AG09309 (cell line): ENCODE measurements at places on chromosomes 16 and 17.

- no peak for DNase-seq
Observed at GRCh38 chr16:10558305-10558704, 22.1 kb downstream of the EMP2 start.

DNA sequence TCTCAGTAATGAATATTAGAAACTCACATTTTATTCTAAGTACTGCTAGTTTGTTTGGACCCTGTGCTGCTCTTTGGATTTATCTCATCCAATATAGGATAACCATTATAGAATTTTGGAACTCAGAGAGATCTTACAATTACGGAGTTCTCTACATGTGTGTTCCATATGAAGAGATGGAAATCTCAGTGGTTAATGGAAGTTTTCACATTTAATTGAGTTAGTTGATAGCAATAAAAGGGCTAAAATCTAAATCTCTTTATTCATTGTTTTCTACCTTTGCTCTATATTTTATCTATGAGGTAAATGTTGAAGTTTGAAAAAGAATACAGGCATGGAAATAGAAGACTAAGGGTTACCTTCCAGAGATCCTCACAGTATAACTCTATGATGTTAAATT lies 558.0 kb upstream of the KIF2B start:
- no peak for DNase-seq

GRCh38 chr17:33166472-33166871 lies 126.6 kb downstream of the ASIC2 start:
- no peak for DNase-seq

GRCh38 chr16:12678983-12679382 lies 124.7 kb downstream of the CPPED1 start:
- DNase-seq, result no peak

DNA sequence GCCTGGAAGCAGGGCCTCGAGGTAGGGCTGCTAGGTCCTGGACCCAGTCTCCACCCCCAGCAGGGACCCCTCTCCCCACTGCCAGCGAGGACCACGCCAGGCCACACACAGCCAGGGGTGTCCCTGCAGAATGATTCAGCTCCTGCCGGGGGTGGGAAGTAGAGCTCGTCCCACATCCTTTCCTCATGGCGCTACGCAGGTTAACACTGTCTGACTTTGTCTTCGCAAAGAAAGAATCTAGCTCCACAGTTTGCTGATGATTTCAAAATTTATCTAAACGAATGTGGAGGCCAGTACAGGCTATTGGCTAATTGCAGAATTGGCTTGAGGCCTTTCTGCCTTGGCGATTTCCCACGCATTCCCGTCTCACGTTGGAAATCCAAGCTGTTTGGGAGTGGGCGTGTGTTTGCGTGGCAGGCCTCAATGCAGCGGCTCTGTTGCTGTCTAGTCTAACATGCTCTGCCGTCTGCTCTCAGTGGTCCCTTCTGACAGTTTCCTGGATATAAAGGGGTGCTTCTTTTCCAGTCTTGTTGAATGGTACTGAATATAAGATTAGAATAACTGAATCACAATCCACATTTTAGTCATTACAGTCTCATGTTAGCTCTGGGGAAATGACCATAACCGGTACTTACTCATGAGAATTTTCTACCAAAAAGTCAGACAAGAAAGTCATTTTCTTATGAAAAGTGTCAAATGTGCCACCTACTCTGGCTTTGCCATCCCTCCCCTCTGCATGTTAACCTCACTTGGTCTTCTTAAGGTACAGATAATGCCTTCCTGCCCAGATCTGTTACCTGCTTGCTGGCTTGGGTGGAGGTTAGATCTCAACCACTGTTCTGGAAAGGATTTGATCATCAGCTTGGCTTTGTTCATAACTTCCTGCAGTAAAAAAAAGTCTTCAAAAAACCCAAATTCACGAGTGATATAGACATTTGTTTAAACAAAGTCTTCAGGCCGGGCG lies 252.4 kb downstream of the NTN1 start:
- no peak for DNase-seq

DNA sequence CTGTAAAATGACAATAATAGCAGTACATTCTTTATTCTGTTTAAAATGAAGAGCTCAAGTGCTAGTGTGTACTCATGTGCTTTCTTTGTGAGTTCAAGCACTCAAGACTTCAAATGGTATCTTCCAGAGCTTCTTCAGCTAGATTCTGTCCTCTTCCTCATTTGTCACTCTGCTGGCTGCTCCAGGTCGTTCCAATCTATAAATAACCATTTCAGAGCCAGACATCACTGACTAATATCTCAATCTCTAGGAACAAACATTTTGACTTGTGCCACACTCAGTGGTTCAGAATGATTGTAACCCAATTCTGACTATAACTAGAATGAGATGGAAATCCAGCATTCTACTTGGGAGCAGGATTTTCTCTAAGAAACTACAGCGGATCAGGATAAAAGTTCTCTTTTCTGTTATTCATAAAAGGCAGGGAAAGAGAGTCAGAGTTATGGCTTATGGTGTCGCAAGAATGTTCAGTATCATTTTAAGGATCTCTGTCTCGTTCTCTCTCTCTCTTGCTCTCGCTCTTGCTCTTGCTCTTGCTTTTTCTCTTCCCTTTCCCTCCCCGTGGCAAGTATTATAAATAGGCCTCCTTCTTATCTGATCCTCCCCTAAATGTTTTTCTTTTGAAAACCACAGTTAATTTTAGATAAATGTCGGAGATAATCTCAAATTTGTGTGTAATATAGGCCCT lies 116.3 kb upstream of the MAF start:
- DNase-seq, result no peak

DNA sequence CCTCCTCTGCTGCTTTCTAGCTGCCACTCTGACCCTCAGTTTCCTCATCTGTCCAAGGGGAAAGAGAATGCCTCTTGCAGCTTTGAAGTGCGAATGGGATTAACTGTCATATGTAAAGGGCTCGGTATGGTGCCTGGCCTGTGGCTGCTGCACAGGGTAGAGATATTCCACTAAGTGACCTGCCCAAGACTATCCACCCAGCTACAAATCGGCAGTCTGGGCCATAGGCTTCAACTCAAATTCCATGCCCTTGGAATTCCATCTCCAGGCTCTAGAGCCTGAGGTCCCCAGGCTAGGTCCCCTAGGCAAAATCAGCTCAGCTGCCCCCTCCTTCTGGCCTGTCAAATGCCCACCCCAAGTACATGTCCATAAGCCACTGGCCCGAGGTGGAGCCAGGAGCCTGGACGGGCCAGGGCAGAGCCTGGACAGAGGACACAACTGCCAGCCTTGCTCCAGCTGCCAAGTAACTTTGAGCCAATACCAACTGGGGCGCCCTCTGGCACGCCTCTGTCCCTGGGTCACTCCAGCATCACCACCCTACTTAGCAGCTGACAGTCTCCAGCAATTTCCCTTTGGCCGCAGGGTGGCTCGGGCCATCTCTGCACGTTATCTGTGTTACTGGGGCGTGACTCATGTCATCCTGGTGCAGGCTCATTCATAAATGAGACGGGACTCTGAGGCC lies 57.2 kb downstream of the SDK2 start:
- DNase-seq, result no peak

- DNase-seq, result no peak
Observed at GRCh38 chr17:66126231-66126630, 65.7 kb downstream of the CEP112 start.

GRCh38 chr16:30541502-30542329 lies 7.1 kb upstream of the ZNF747 start:
- no peak for DNase-seq

GRCh38 chr16:30722916-30723315 lies 23.9 kb downstream of the SRCAP start:
- DNase-seq, result no peak

DNA sequence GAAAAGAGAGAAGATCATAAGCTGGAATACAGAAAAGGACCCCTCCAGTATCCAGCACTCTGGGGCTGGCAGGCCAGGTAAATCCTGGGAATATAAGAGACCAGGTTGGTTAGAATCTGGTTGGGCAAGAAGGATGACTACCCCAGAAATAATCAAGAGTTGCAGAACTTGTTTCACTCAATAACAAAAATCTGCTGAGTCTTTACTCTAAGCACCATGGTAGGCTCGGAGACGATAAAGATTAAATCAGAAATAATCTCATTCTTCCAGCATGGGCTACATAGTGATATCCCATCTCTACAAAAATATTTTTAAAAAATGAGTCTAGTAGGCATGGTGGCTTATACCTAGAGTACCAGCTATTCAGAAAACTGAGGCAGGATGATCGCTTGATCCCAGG lies 138.0 kb upstream of the KCNJ16 start:
- DNase-seq, result no peak

DNA sequence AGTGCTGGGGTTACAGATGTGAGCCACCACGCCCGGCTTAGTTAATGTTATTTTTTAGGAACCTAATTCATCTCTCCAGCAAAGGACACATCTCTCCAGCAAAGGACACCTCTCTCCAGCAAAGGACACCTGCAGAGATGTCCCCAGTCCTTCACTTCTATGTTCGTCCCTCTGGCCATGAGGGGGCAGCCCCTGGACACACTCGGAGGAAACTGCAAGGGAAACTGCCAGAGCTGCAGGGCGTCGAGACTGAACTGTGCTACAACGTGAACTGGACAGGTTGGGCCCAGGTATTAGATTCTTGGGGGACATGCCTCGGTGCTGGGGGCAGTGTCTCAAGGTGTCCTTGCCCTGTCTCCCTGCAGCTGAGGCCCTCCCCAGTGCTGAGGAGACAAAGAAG lies 4.7 kb downstream of the PFAS start:
- no peak for DNase-seq

DNA sequence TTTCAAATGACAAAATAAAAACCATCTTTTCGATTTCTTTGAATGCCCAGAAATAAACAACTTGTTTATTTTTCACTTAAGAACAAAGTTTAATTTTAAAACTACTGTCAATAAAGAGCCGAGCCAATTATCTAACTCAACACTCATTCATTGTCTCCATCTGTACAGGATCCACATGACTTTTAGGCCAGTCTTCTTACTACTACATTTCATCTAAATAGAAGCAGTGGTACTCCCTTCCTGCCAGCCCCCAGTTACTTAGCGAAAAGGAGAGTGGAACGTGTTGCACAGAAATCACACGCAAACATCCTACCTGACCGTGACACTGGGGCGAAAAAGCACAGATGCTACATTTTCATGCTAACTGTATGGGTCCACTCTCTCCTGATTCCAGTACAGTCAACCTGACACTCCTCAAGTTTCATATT lies 1.2 kb downstream of the GNA13 start:
- DNase-seq, result no peak

GRCh38 chr17:63528183-63528582 lies 5.0 kb downstream of the KCNH6 start:
- DNase-seq, result no peak

GRCh38 chr16:57624044-57624688 lies 4.3 kb upstream of the ADGRG1 start:
- no peak for DNase-seq

DNA sequence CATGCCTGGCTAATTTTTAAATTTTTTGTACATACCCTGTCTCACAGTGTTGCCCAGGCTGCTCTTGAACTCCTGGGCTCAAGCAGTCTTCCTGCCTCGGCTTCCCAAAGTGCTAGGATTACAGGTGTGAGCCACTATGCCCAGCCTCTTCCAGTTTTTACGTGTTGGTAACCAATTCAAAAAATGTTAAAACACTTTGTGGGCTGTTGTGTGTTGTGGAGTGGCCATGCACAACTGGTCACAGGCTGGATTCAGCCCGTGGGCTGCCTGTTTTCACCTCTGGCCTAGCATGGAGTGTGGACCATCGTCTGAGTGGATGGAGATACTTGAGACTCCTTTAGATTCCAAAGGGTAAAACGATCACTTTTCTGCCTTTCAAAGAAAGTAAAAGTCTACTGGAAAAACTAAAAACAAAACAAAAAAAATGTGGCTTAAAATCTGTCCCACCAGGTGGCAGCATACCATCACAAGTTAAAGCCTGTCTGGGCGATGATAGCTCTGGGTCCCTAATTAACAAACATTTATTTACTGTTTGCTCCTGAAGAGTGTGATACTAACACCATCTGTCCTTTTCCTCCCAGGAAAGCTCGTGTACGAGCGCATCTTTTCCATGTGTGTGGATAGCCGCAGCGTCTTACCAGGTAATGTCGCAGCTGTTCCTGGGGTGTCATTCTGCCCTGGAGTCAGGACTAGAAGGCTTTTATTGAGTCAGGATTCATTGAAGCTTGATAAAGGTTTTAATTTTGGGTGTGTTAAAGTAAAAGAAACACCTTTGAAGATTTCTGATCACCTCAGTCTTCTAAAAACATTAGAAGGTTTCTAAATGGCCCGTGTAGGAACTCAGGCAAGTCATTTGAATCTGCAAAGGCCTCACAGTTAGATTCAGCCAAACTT lies 45.8 kb downstream of the VPS35L start:
- no peak for DNase-seq

DNA sequence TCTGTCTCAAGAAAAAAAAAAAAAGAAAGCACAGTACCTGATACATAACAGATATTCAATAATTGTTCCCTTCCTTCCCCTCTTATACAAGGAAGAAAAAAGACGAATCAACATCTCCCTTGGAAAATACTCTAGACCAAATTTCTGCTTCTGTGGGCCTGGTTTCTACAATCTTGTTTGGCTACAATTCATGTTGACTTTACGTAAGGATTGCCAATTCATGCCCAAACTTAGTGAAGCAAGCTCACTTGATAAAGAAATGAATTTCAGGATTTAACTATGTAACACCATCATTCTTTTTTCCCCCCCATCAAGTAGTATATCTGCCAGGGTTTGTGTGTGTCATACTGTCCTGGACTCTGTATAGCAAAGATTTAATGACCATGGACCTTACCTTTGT lies 134.2 kb upstream of the TBX2 start:
- no peak for DNase-seq

GRCh38 chr17:65633146-65633881 lies 71.9 kb upstream of the AXIN2 start:
- DNase-seq, result no peak

GRCh38 chr16:30755955-30756780 lies 5.7 kb downstream of the CFAP119 start:
- no peak for DNase-seq

DNA sequence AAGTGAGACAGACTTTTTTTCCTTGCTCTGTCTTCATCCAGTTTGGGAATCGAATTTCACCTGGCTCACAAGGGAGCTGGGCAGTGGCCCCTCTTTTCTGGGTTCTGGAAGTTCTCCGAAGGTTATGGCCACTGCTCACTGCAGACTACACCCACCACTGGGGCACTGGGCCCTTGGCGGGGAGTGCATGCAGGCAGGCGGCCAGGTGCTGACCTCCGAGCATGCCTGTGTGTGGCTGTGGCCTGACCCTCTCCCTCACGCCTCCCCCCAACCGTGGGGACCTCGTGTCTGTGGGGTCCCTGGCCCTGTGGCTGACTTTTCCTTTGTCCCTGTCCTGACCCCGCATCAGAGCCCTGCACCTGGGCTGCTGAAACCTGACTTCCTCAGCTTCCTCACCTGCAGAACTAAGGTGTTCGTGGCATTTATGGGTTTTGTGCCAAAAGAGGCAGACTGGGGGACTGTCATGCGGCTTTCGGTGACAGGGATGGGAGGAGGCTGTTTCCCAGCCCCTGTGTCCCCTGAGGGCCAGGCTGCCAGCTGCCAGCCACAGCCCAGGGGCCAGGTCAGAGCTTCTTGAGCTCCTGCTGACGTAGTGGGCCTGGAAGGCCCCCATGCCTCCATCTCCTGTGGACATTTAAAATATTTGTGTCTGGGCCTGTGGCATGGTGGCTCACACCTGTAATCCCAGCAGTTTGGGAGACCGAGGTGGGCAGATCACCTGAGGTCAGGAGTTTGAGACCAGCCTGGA lies 21.4 kb downstream of the ASPSCR1 start:
- no peak for DNase-seq

- no peak for DNase-seq
Observed at GRCh38 chr16:52308051-52308450, 238.9 kb downstream of the TOX3 start.

GRCh38 chr16:8376430-8376829 lies 213.9 kb downstream of the TMEM114 start:
- no peak for DNase-seq
